ENCODE measurements at places on chromosomes 4 and X.
A peak's percentile ranks its signal among the peaks of the same experiment; 100 is the strongest.

DNA sequence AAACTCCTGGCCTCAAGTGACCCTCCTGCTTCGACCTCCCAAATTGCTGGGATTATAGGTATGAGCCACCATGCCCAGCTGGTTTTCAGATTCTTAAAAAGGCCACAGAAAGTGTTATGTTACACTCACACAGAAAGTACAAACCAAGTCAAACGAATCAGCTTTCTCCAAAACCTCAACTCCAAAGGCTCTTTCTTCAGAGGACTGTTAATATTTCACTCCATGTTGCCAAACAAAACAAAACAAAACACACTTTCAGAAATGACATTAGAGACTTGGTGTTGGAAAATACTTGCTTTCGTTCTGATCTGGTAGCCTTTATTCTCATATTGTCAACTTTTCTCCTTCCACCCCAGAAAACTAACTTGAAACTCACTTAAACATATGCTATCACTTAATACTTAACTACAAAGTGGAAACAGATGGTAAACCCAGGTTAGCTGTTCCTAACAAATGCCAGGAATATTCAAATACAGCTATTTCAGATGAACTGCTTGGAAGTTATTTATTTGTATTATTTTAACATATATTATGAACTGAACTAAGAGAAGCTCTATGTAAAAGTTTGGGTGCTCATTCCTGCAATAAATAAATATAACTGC, 34.7 kb downstream of the RLIM start:
- DNase-seq: no peak

DNA sequence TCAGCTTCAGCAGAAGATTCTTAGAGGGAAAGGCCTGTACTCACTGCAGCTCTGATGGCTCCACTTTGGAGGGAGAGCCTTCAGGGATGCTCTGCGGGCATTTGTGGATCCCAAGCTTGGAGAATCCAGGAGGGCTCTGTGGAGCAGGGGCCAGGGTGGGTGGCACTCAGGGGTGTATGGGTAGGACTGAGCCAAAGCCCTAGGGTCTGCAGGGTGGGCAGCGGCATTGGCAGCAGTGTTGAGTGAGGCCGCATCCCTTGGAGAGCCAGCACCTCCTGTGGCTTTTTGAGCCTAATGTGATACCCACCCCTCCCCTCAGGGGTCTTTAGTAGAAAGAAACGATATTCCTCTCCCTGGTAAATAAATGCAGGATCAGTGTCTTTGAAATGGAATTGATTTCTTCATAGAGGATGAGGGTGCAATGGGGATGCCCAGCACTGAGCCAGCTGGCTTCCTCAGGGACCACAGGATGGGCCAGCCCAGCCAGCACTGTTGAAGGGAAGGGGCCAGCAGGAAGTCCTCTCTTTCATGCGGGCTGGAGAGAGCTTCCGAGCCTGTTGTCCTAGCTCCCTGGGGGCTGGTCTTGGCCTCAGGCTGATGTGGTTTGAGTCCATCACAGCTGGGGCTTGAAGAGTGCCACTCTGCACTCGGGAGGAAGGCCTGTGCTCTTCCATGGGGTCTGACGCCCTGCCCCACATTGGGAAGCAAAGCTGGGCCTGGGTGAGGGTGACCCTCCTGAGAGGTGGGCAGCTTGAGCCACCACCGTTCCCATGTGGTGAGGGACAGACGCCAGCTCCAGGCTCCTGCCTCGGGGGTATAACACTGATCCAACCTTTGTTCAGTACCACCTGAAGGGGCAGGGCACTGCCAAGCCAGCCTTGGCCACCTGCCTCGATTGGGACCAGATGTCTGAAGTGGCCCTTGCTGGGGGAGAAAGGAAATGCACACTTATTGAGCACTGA, 49.5 kb downstream of the PSAPL1 start:
- DNase-seq: peak; percentile 1

- no peak for DNase-seq
Observed at GRCh38 chr4:55571806-55572205, 20.2 kb downstream of the PDCL2 start.

- no peak for DNase-seq
Observed at GRCh38 chr4:54199919-54200318, 29.2 kb upstream of the PDGFRA start.

DNA sequence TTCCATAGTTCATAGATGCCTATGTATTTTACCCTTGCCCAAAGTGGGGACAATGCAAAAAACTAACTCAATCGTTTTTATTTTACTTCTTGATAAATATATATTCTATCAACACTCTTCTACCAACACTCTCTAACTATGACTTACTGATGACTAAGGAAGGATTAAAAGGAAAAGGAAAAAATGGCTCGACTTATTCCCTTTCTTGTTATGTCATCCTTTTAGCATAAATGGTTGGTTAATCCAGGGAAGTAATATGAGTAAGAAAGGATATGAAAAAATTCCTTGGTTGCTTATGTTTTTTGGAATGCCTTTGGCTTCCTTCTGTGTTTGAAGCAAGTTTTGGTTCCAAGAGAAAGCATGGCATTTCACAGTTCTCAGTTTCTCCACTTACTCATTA, 1087.1 kb downstream of the C4orf33 start:
- DNase-seq: no peak

DNA sequence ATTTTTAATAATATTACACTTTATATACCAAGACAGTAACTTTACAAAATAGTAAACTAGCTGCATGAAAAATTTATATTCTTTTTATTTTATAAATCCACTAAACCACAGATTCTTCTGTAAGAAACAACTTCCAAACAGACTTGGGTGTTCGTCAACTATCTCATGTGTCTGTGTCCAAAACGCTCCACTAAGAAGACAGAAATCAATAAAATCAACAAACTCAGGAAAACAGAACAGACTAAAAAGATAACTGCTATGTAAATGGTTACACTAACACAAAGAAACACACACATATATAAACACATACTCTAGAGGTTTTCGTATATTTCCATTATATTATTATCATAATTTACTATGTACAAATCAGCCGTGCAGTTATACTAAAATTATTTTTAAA, 158.4 kb downstream of the PPP3CA start:
- DNase-seq: no peak

DNA sequence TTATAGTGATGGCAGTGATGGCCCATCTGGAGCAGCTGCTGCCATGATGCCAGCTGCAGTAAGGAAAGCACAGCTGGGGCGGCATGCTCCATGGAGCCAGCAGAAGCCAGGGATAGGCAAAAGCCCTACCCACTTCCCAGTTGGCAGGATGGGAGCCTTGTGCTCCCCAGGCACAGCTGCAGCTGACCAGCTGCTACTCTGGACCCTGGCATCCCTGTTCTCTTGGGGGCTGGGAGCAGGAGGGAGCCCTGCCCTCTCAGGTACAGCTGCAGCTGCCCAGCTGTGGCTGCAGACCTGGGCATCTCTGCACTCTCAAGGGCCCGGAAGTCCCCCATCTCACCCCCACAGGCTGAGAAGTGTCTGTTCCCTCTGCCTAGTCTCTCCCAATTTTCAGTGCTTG, 531.9 kb downstream of the PCDH18 start:
- DNase-seq: no peak

DNA sequence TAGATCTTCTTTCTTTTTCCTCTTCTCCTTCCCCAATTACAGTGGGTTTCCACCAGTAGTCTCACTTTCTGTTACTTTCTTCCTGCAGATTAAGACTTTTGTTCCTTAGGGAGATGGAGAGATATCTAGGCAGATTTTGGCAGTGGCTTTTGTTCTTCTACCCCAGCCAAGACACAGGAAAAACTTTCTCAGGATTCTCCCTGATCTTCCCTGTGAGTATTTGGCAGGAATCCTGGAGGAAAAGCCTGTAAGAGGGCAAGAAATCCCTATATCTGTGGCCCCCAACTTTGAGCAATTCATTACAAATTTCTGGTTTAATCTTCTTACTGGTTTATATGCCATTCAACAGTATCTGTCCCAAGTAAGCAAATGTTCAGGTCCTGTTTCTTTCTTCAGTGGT, 21.9 kb downstream of the SLC9A7 start:
- no peak for DNase-seq

GRCh38 chr4:173990126-173990868, 293.2 kb downstream of the FBXO8 start:
- no peak for DNase-seq

- DNase-seq: no peak
Observed at GRCh38 chr4:23366557-23366906, 523.3 kb downstream of the PPARGC1A start.

DNA sequence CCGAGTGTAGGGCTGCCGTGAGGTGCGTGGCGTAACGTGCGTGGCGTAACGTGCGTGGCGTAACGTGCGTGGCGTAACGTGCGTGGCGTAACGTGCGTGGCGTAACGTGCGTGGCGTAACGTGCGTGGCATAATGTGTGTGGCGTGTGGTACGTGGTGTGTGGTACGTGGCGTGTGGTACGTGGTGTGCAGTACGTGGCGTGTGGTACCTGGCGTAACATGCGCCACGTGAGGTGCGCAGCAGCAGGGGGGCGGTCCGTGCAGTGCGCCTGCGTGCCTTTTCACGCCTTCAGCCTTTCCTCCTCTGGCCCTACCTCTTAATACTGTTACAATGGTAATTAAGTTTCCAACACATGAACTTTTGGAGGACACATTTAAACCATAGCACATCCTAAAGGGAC, at the start of gene TFDP3:
TSS of gene TFDP3 (minus strand) at position 26 of the 400 bp plus-strand sequence. CDS start 95 bp downstream, outside the sequence.
- DNase-seq: no peak

DNA sequence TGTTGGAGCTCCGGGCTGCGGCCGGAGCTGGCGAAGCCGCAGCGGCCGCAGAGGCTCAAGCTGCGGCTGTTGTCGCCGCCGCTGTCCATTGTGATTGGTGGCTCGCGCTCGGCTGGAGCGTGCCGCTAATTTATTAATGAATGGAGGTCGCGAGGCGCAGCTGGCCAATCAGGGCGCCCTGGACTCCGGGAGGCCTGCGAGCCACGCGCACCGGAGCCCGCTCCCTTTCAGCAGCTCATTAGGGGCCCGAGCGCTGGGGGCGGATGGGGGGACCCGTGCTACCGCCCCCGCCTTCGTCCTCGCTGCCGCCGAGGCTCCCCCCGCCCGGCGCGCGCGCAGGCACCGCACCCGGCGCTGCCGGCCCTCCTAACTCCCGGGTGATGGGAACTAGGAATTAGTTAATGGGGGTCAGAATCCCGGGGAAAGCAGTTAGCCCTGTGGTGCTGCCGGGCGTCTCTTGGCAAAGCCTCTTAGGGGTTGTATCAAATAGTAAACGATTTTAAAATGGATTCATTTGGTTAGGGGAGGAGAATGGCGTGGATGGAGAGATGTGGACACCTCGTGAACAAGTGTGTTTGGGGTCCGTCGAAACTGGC, 589 bp upstream of the NEUROG2 start:
- no peak for DNase-seq

- DNase-seq: no peak
Observed at GRCh38 chrX:107451731-107452130, 2.3 kb downstream of the FRMPD3 start.

GRCh38 chr4:38562751-38563198, 101.2 kb upstream of the KLF3 start:
- no peak for DNase-seq

- no peak for DNase-seq
Observed at GRCh38 chrX:150155436-150156035, 207.6 kb upstream of the MAMLD1 start.

DNA sequence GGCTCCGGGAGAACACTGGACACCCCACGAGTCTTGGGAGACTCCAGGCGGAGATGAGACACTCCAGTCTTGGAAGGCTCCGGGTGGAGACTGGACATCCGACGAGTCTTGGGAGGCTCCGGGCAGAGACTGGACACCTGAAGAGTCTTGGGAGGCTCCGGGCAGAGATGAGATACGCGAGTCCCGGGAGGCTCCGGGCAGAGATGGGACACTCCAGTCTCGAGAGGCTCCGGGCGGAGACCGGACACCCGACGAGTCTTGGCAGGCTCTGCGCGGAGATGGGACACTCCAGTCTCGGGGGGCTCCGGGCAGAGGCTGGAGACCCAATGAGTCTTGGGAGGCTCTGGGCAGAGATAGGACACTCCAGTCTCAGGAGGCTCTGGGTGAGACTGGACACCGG, 28.1 kb upstream of the LANCL3 start:
- no peak for DNase-seq
